Endodermal cell (in vitro differentiated cells): ENCODE measurements at places on chromosomes 12 and 14.

DNA sequence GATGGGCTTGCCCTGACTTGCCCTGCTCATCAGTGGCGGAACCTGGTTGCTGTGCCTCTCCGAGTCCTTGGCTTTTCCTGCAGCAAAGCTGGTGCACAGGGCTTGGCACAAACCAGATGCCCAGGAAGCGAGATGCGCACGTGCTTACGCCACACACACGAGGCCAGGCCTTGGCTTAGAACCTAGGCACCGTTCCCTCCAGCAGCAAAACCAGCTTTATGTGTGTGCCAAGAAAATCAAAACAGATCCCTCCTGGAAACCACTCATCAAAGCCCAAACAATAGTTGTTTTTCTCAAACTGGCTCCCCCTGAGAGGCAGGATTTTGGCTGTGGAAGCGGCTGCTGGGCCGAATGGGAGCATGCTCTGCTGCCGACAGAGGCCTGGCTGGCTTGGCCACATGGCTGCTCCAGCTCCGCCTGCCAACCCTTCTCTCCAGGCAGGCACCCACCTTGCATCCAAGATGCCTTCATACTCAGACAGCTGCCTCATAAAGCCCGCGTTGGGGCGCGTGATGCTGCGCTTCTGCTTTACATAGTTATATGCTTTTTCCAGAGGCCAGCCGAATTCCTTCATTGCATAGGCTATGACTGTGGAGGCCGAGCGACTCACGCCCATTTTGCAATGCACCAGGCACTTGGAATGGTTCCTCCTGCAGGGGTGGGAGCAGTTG, 58.7 kb downstream of the SSH1 start:
- no peak for DNase-seq

- no peak for DNase-seq
Measured at GRCh38 chr12:116483959-116484750, 75.0 kb upstream of the MAP1LC3B2 start.

DNA sequence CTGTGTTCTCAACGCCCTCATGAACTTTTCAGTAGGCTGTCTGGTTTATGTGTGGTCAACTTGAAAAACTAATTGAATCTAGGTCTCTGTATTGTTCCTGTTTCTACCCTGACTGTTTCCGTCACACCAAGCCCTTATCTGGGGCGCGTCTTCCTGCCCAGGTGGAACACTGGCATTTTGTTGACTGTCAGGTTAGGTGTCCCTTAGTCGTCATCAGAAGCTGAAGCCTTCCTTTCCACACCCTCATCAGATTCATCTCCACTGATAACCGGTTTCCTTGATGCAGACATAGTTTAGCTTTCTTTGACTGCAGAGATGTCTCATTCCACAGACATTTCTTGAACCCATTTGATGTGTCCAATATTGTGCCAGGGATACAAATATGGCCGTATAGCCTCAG, 96.5 kb downstream of the DUSP16 start:
- no peak for DNase-seq

- no peak for DNase-seq
Measured at GRCh38 chr12:30006021-30006420, 222.3 kb upstream of the TMTC1 start.

DNA sequence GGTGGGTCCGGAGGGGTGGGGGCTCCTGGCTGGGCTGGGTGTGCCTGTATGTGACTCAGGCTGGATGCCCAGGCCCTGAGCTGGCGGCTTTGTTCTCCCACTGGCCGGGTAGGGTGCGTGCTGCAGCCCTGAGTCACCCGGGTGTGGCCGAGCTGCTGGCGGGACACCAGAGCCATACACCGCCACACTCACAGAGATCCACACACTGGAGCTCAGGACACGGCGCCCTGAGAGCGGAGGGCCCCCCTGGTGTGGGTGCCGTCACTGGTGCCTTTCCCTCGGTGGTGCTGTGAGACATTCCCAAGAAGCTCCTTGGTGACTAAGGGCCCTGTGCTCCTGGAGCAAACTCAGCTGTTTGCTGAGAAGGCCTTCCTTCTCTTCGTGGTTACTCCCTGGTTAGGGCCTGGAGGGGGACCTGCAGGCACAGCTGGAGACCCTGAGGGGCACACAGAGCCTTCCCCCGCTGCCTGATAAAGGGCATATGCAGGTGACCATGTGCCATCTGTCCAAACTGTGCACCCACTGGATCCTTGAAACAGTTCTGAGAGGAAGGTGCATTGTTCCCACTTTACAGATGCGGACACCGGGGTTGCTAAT, 44.3 kb downstream of the KRT80 start:
- peak; percentile 72 for DNase-seq

- DNase-seq, result no peak
Measured at GRCh38 chr12:70692681-70693288, 55.6 kb upstream of the PTPRB start.

- no peak for DNase-seq
Measured at GRCh38 chr12:89176676-89177075, 175.6 kb downstream of the DUSP6 start.

DNA sequence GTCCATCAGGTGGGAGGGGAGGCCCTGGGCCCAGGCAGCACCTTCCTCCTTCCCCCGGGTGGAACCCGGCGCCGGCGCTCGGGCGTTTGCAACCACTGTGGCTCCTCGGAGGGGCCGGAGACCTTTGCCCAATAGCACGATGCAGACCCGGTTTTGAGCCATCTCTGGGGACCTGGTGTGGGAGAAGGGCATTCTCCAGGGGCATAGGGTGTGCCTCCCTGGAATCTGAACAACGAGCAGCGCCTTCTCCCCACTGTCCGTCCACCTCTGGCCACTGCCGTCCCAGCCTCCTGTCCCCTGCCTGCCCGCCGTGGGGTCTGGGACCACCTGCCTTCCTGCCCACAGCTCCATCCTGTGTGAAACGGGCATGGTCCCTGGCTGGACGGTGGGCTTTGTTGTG, 12.5 kb downstream of the ZFYVE21 start:
- no peak for DNase-seq

- DNase-seq, result no peak
Measured at GRCh38 chr12:47271800-47272239, 192.1 kb upstream of the AMIGO2 start.

DNA sequence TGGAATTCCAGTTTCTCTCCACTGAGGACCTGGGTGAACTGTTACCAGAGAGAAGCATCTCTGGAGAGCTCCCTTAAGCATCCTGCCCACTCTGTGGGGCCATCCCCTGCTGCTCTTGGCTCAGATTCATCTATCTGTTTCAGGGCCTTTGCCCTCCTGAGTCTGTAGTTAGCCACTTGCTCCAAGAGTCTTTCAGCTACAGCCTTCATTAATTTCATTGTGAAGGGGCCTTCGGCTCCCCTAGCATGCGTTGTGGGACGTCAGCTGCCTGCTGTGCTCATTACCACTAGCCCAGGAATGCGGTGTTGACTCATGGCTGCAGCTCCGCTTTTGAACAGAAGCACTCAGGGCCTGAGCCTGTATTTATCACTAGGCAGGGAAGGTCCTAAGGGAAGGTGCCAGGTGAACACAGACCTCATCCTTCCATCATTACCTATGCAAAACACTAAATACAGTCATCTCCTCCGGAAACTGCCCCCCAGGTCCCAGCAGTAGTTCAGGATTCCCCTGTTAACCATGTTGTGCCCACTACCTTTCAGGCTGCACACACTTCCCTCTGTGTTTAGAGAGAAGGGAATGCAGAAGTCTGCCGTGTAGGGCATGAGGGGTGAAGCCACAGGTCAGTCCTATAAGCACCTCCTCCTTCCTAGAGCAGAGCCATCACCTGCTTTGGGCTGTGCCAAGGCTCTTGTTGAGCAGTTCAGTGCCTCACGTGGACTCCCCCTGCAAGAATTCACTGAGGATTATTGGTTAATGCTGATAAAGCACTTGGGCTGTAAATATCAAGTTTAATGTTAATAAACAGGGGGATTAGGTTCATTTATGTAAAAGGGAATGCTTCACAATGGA, 191.4 kb downstream of the CACNA1C start:
- DNase-seq, result peak; percentile 95

DNA sequence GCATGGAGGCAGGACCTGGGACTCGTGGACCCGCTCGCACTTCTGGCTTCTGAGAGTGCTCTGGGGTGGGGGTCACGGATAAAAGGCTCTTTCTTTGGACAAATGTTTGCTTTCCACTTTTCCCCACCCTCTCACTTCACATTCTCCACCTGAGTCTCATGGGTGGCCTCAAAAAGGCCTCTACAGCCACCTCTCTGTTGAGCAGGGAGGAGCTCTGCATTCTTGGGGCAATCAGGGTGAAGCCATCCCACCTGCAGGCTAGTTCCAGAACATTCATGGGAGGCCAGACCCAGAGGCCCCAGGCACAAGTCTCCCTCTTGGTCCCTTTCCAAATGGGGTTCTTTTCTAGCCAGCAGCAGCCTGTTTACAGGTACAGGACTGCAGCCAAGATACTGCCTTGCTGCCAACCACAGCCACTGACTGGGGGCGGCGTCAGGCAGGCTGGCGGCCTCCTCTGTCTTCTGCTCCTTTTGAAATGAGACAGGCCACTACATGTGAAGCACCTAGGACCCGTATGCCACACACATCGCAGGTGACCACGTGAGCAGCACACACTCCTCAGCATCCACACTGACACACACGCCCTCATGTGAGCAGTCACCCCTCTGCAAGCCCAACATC, 18.2 kb upstream of the CEBPE start:
- DNase-seq, result no peak

GRCh38 chr14:104913435-104913834, 11.2 kb upstream of the PLD4 start:
- DNase-seq, result no peak

- DNase-seq, result peak; percentile 1
Measured at GRCh38 chr12:14313379-14314138, 51.9 kb upstream of the ATF7IP start.

DNA sequence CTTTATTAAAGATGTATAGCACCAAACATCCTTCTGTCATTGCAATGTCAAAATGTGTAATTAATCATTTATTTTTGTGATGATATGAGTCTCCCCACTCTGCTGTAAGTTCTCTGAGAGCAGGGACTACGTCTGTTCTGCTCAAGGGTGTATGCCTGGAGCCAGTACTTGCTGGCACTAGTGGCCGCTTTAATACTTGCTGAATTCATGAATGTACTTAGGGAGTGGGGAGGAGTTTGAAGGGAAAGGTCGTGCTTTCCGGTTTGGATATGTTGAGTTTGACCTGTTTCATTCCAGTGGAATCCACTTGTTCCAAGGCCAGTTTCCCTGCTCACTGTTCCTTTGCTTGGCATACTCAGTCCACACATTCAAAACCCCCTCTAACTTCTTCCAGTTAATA, 1.9 kb upstream of the DCAF5 start:
- DNase-seq, result peak; percentile 49

- no peak for DNase-seq
Measured at GRCh38 chr12:127503246-127503645, 763.7 kb upstream of the TMEM132C start.

DNA sequence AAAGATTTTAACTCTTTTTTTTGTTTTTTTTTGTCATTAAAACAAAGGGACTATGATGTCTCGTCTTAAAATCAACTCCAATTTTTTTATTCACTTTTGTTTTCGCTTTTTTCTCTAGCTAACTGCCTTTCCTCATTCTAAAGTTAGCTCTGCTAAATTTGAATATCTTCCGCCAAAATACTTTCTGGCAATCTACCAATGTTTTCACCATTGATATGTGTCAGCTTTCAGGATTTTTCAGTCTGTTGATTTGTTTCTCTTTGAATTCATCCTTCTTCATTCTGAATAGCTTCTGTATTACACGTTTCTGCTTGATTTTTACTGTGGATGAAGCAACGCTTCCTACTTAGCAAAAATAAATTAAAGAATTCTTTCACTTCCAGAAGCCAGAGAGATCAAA, 38.7 kb upstream of the NOVA1 start:
- DNase-seq, result no peak

DNA sequence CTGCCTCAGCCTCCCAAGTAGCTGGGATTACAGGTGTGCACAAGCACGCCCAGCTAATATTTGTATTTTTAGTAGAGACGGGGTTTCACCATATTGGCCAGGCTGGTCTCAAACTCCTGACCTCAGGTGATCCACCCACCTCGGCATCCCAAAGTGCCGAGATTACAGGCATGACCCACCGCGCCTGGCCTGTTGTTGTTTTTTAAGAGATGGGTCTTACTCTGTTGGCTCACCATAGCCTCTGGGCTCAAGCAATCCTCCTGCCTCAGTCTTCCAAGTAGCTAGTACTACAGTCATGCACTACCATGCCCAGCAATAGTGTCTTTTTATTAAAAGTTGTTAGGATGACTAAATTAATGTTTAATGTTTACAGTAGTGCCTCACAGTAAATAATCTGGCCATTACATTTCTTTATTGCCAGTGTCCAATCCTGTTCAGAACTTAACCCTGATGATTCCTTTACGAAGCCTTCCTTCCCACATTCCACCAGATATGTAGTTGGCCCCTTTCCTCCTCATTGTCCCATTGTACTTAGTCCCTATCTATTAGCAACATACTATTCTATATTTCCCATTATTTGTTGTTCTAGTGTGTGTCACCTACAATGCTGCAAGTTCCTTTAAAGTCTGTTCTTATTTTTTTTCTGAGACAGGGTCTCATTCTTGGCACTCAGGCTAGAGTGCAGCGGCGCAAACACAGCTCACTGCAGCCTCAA, 8.8 kb upstream of the SMARCC2 start:
- no peak for DNase-seq

- DNase-seq, result no peak
Measured at GRCh38 chr14:24959791-24960331, 90.1 kb downstream of the STXBP6 start.

DNA sequence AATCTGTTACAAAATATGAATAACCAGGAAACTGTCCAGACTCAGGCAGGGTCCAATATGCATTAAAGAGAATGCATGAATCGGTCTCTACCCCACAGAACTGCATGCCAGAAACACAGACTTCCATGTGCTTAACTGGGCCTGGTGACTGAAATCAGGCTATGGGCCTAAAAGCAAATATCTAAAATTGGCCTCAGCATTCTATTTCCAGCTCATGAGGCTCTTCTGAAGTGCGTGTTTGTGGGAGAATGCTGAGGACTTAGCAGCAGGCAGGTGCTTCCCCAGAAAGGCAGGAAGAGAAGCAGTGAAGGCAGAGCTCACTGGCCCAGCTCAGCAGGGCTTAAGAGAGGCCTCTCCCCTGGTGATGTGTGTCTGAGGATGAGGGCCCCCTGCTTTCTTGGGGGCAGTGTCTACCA, 48.5 kb downstream of the ADGRD1 start:
- no peak for DNase-seq

DNA sequence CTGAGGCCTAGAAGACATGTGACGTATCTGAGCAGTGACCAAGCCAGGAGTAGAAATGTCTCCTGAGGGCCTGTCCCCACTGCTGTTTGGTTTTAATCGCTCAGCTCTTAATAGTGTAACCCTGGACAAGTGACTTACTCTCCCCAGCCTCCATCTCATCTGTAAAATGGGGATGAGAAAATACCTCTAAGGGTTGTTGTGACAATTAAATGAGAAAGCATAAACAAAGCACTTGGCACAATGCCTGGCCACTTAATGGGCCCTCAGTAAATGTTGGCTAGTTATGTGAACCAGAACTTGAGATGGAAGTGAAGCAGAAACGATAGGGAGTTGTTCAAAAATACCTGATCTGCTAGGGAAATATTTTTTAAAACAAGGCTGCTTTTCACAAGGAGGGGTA, 58.2 kb downstream of the HMGA2 start:
- DNase-seq, result no peak

DNA sequence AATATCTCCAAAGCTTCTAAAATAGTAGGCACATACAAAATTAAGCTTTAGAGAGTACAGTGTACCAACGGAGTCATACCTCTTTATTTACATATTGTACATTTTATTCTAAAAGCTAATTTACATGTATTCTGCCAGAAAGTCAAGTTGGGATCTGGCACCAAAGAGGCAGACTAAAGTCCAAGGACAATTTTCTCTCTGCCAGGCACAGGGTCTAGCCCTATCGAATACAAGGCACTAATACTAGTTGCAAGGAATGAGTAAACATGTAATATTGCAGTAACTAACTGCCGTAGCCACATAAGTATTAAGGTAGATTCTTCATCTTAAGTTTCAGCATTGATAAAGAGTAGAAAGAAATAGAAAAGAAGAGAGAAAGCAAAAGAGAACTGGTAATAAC, 93.9 kb downstream of the RPS6KA5 start:
- no peak for DNase-seq
